ENCODE measurements at places on chromosomes 6 and 20. TPM values are rescaled to one million over a fixed set of nuclear protein-coding genes. Genes with fewer than 3 reads are reported as not detected.

The FOXP4 gene
- total RNA-seq, result 21.2 TPM

The PRDM13 gene
- not detected for total RNA-seq

The ARMC12 gene
- total RNA-seq, result 0.89 TPM

The BANF2 gene
- total RNA-seq, result not detected
